ENCODE measurements at places on chromosomes 1 and 21. TPM values are rescaled to one million over a fixed set of nuclear protein-coding genes. Genes with fewer than 3 reads are reported as not detected.
A peak's percentile ranks its signal among the peaks of the same experiment; 100 is the strongest.

DNA sequence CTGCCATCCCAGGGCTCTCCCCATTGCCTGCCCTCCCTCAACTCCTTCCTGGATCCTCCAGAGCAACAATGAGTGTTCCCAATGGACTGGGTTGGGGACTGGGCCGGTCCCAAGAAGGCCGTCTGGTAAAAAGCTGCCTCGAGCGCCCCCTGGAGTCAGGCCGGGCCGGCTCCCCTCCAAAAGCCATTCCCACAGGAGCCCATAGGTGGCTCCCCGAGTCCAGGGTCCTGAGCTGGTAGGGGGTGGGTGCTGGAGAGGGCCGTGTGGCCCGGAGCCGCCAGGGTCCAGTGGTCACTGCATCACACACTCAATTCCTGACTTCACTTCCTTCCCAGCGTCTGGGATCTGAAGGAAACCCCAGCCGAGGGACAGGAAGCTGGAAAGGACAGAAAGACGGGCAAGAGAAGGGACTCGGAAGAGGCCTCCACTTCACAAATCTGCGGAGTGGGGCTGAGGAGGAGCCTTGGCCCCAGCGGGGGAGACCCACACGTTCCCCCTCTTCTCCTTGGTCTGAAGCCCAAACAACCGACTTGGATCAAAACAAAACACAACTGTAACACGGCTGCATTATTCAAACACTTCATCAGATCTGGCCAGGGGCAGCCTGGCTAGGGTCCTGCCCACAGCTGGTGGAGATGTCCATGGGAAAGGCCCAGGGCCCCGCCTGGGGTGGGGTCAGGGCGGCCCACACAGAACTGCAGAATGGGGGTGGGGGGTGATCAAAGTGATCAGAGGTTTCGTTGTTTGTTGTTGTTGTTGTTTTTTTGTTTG is 10.9 kb upstream of the ALDH4A1 start:
- no peaks in the 10 kb centered on the region for H3K36me3 ChIP-seq
- H3K4me3 ChIP-seq: no peak overlapping the region
- H3K27me3 ChIP-seq: no peaks in the 10 kb centered on the region
- DNase-seq: peak; percentile 78

- peaks cover 2% of the 10 kb centered on the region for H3K4me1 ChIP-seq
- H3K36me3 ChIP-seq: peaks cover 5% of the 10 kb centered on the region
- no peak for DNase-seq
- no peak overlapping the region for H3K27ac ChIP-seq
- H3K27me3 ChIP-seq: no peaks in the 10 kb centered on the region
These were observed 5.1 kb upstream of the TFAP2E start for GRCh38 chr1:35567947-35568558.

DNA sequence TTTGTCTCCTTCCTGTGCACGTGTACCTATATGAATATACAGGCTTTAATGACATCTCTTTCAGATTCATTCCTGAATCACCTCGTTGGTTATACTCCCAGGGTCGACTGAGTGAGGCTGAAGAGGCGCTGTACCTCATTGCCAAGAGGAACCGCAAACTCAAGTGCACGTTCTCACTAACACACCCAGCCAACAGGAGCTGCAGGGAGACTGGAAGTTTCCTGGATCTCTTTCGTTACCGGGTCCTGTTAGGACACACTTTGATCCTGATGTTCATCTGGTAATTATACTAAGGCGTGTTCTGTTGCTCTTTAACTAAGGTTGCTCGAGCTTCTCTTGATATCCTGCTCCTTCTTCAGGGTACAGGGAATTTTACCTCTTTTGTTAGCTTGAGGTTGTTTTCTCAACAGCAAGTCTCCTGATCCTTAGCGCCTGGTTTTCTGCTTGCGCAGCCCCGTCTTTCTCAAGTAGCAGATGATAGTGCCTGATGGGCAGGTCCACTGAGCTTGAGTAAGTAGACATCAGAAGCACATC is 55.1 kb downstream of the SLC22A15 start:
- peaks cover 11% of the 10 kb centered on the region for H3K36me3 ChIP-seq
- no peak overlapping the region for H3K27ac ChIP-seq
- H3K27me3 ChIP-seq: no peaks in the 10 kb centered on the region
- no peak overlapping the region for H3K4me3 ChIP-seq

The VWA5B1 gene
- not detected for total RNA-seq

The LHX8 gene
- not detected for total RNA-seq
